ENCODE measurements at places on chromosomes 6 and 20.
A peak's percentile ranks its signal among the peaks of the same experiment; 100 is the strongest.

DNA sequence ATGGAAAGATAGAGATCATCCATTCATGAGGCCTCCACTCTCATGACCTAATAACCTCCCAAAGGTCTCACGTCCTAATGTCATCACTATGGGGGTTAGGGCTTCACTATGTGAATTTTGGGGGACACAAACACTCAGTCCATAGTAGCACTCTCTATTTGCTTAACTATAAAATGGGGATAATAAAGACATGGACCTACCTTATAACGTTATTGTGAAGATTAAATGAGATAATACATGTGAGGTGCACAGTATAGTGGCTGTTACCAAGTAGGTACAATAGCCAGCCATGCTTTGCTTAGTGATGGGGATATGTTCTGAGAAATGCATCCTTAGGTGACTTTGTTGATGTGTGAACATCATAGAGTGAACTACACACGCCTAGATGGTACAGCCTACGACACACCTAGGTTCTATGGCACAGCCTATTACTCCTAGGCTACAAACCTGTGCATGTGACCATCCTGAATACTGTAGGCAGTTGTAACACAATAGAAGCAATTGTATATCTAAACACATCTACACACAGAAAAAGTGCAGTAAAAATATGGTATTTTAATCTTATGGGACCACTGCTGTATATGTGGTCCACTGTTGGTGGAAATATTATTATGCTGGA is 39.7 kb downstream of the PPP1R14C start:
- no peak for DNase-seq

- peak; percentile 12 for DNase-seq
Measured at GRCh38 chr20:51326201-51326819, 216.2 kb downstream of the NFATC2 start.

DNA sequence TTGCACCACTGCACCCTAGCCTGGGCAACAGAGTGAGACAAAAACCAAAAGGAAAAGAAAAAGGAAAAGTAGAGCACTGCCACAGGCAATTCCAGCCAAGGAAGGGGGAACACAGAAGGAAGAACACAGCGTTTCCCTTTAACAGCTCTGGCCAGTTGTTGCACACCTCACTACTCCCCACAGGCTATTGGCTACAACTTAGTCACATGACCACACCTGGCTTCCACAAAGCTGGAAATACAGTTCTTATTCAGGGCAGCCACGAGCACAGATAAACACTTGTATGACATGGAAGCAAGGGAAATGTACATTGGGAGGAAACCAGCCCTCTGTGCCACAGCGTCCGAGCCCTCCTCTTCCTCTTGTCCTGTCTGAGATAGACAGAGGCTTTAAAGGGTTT is 249.0 kb upstream of the JARID2 start:
- no peak for DNase-seq

- DNase-seq, result no peak
Measured at GRCh38 chr6:36042618-36043260, 15.1 kb downstream of the MAPK14 start.

GRCh38 chr6:115000736-115001135 is 657.9 kb upstream of the HS3ST5 start:
- no peak for DNase-seq

GRCh38 chr6:108635505-108636226 is 74.9 kb downstream of the FOXO3 start:
- DNase-seq, result no peak

DNA sequence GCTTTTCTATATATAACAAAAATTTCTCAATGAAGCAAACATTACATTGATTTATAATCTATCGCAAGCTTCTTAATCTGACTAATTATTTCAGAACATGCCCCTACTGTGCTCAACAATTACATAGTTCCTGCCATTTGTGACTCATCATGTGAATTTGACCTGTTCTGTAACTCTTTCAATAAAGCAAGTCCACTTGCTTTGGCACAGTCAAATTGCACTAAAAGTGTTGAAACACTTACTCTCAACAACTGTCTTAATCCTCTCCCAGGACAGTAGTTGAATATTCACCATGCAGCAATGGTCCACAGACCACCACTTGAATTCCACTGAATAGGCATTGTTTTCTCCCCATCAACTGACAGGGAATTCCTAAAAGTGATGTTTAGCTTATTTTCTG is 67.7 kb upstream of the SPTLC3 start:
- no peak for DNase-seq

GRCh38 chr20:42027746-42028268 is 409.6 kb upstream of the CHD6 start:
- DNase-seq, result no peak

- no peak for DNase-seq
Measured at GRCh38 chr20:2178318-2179232, 76.9 kb downstream of the STK35 start.

- no peak for DNase-seq
Measured at GRCh38 chr6:111767752-111768430, 105.4 kb downstream of the FYN start.

DNA sequence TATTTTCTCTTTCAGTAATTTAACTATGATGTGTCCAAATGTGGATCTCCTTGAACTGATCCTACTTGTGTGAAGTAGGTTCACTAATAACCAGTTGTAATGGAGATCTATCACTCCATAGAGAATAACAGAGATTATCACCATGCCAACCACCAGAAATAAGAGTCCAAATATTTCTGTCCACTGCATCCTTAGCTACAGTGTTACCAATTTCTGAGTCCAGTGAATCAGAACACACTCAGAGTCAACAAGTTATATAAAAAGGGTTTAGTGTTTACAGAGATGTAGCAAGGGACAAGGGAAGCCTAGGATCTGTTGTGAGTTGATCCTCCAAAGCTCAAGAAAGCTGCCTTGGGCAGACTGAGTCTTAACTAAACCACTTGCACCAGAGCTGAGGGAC is 882.8 kb downstream of the TBC1D32 start:
- no peak for DNase-seq

DNA sequence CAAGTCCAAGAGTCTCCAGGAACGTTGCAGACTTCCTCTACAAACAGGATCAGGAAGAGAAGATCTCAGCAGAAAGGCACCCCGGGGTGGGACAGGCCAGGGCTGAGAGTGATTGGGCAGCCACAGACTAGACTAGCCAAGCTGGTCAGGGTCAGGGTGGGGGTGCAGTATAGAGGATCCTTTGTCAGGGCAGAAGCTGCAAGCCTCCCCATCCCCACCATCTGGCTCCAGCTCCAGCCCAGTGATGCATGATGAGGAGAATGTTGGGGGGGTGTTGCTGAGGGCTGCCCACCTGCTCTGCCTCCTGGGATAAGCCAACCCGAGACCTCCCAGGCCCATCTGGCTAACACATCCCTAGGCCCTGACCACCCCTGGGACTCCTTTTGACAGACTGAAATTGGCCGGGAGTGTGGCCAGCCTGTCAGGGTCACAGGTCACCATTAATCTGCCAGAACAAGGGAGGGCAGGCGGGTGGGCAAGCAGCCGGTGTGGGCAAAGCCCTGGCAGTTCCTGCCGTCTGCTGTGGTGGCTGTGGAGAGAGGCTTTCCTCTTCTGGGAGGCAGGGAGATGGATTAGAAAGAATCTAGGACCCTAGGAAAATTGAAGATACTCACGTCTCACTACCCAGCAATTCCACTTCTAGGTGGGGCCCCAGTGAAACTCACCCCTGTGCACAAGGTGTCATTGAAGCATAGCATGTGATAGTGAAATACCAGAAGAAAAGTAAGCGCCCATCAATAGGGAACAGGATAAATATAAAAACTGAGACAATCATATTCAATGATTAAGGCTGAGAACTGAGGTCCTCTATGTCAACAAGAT is 22.1 kb upstream of the SNTA1 start:
- no peak for DNase-seq

DNA sequence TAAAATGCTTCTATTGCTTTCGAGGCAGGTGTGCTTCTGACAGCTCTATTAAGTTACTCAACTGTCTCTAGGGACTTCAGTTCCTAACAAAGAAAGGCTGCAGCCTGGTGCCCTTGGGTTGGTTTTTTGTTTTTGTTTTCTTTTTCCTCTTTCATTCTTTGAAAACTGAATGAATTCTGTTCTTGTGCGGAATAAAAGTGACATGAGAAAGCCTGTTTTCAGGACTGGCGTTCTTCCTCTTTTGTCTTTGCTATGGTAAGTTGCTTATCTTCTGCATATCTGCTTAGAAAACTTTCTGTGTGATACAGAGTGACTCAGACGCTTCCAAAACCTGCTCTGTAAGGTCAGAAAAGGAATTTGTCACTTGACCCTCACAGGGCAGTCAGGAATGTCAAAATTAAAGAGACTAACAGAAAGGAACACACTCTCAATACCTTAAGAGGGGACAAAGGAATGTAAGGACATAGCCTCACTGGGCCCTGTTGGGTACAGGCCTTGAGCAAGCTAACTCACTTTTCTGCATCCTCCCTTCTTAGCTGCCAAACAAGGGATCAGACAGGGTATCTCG is 56.2 kb upstream of the NHSL1 start:
- no peak for DNase-seq

GRCh38 chr6:140208286-140208685 is 833.8 kb upstream of the CITED2 start:
- DNase-seq, result no peak

DNA sequence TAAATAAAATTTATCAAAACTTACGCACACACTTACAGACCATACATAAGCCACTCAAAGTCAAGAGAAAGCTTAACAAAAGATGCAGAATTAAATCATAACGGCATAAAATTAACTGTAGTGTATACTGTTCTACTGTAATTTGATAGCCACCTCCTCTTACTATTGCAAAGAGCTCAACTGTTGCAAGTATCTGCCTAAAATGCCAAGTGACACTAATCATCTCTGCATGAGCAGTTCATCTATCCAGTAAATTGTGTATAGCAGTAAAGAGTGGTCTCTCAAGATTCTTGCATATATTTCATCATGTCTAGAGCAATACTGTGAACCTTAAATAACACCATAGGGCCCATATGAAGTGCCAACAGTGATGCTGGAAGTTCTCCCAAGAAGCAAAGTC is 12.3 kb downstream of the OR2H2 start:
- DNase-seq, result no peak

- DNase-seq, result no peak
Measured at GRCh38 chr6:27669624-27670301, 196.9 kb upstream of the ZNF184 start.

GRCh38 chr6:138104618-138105213 is 2.5 kb downstream of the PERP start:
- no peak for DNase-seq

GRCh38 chr20:25039697-25040437 is 18.1 kb downstream of the ACSS1 start:
- DNase-seq, result no peak

GRCh38 chr20:49270177-49270576 is 7.7 kb downstream of the ZNFX1 start:
- DNase-seq, result no peak

GRCh38 chr6:168100011-168100802 is 21.2 kb upstream of the FRMD1 start:
- no peak for DNase-seq

GRCh38 chr20:59571551-59572314 is 32.6 kb upstream of the PHACTR3 start:
- DNase-seq, result no peak

DNA sequence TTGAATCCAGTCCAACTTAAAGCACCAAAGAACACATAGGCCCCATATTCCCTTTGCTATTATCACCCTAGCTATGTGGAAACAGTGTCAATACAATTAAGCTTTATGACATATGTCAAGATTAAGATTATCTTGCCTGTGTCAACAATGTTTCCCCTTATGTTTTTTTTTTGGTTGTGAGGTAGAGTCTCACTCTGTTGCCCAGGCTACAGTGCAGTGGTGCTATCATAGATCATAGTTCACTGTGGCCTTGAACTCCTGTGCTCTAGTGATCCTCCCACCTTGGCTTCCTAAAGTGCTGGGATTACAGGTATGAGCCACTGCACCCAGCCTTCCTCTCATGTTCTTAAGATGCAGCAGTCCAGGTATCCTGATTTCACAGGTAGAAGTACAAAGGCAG is 17.8 kb downstream of the AFG1L start:
- no peak for DNase-seq

- no peak for DNase-seq
Measured at GRCh38 chr6:38155621-38156204, 336.2 kb downstream of the ZFAND3 start.

DNA sequence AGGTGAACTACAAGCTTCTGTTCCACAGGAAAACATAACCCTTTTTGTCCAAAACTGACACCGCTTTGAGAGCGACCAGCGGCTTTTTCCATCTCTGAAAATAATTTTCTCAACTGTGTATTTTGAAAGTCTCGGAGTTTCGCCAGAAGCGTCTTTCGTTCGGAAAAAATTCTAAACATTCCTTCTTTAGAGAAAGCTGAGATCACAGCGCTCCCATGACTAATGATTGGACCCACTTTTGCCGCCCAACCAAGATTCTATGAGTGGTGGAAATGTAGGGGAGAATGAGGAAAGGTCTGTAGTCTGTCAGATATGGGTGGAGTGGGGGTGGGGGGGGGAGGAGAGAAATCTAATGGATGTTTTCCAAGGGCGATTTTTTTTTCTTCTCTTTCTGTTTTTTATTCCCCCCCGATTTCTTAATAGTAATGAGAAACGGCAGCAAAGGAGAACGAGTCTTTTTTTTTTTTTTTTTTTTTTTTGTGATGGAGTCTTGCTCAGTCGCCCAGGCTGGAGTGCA is 189.3 kb downstream of the TRIM27 start:
- no peak for DNase-seq

GRCh38 chr6:148295261-148295887 is 47.3 kb upstream of the SASH1 start:
- DNase-seq, result no peak

DNA sequence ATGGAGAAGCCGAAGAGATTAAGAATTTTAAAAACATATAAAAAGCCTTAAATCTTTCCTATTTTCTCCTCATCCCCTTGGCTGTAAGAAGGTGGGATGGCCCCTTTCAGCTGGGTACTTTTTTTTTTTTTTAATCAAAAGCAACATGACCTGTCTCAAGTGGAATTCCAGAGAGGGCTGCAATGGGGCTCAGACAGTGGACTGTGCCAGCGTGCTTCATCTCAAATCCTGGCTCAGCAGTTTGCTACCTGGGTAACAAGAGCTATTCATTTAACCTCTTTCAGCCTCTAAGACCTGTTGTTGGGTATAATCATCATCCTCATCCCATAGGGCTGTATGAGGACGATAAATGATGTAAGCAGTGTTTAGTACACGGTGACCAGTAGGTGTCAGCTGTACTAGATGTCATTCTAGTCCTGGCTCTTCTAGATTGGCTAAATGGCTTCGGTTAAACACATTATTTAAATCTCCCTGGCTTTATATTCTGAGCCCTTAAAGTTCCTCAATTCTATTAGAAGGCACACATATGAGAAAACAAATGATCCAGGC is 6.9 kb upstream of the PPP1R3G start:
- no peak for DNase-seq

- DNase-seq, result no peak
Measured at GRCh38 chr6:135814043-135814442, 37.5 kb upstream of the PDE7B start.

GRCh38 chr20:2825761-2826160 is 9.6 kb downstream of the TMEM239 start:
- no peak for DNase-seq

GRCh38 chr6:39760226-39760952 is 31.8 kb upstream of the DAAM2 start:
- DNase-seq, result no peak

- no peak for DNase-seq
Measured at GRCh38 chr6:159815410-159815809, 15.3 kb downstream of the PNLDC1 start.
